ENCODE measurements at places on chromosomes 16 and 17. TPM values are rescaled to one million over a fixed set of nuclear protein-coding genes. Genes with fewer than 3 reads are reported as not detected.

The CCL23 gene
- not detected for total RNA-seq

- DNase-seq = peak; percentile 36
These were observed 42.8 kb downstream of the RAB11FIP3 start for GRCh38 chr16:468068-468821.

DNA sequence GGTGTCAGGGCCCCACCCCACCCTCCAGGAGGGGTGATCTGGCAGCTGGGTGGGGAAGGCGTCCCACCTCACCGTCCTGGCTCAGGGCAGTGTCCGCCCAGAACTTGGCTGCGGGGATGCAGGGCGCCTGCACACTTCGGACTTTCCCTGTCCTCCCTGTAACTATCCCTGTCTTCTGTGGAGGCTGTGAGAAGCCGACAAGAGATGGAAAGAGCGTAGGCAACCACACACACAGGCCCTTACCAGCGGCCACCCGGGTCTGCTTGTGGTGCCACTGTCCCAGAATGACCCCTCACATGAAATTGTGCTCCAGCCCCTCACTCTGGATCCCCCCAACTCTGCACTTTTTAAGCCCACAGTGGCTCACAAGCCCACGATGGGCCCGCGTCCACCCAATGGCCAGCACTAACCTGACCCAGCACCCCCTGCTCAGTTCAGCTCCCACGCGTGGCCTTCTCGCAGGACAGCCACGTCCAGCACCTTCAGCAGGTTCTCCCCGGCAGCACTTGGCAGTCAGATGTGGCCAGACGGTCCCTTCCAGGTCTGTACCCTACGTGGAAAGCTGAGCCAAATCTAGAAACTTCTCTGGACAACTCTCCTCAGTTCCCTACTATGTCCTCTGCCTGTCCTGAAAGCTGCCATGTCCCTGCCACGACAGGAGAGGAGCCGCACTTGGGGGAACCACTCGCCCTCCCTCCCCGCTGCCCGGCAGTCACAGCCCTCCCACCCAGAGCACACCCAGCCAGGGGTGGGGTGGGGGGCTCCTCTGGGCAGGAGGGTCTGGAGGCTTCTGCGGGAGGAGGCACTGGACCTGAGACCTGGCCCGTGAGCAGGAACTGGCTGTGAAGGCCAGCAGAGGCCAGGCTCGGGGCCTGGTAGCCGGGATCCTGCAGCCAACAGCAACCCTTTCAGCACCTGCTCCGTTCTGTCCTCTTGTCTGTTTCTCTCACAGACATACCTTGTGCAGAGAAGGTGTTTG, 38.0 kb downstream of the PEMT start:
- DNase-seq = no peak

DNA sequence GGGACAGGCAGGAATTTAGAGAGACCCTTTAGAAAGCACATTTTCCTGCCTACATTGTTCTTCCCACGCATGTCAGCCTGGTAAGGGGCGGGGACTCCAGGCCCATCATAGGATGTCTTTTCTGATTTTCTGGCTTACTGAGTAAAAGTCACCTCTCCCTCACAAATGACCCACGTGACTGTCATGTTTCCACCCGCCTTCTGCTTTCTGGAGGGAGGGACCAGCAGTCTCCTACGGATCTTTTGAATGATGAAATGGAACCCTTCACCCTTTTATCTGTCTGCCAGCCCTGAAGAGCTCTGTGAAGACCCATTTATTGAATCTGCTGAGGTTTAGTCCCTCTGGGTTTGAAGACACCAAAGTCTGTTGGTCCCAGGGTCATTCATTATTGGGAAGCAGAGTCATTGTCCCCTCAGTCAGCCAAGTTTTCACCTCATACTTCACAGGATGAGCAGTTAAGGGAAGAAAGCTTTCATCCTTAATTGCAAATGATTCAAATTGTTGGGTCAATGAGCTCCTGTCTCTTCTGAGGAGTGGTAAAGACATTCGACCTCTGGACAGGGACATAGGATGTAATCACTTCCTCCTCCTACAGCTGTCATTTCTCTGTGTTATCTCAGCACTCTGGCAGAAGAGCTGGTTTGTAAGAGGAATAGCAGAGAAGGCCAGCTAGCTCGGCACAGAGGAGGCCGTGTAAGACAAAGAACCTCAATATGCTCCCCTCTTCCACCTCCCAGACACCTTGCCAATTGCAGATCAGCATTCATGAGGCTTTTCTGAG, 446.1 kb downstream of the HS3ST3B1 start:
- DNase-seq = no peak

- no peak for DNase-seq
These were observed 21.1 kb downstream of the ANKRD40 start for GRCh38 chr17:50686494-50687199.

GRCh38 chr17:45680360-45680759, 103.8 kb upstream of the CRHR1 start:
- DNase-seq = no peak

- no peak for DNase-seq
These were observed 76.1 kb downstream of the MPRIP start for GRCh38 chr17:17118399-17118798.

Data from neural progenitor cell (in vitro differentiated cells).